ENCODE measurements at places on chromosomes 4 and X.

- DNase-seq: no peak
These were observed 21.5 kb downstream of the HAND2 start for GRCh38 chr4:173508386-173509035.

DNA sequence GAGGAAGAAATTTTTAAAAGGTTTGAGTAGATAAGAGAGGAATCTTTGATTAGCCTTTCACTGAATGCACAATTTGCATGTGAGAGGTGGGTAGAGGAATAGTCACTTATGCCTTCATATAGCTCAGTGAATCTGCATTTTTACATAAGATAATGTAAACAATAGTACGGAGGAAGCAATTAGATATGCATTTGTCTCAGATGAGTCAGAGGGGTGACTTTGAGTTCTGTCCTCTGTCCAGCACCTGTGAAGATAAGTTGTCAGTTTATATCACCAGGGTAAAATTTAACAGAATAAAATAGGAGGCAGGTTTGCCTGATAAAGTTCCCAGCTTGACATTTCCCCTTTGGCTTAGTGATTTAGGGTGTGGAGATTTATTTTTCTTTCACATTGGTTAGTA lies 841.9 kb downstream of the PCDH18 start:
- DNase-seq: no peak

GRCh38 chr4:142307857-142308256 lies 538.2 kb downstream of the INPP4B start:
- no peak for DNase-seq

DNA sequence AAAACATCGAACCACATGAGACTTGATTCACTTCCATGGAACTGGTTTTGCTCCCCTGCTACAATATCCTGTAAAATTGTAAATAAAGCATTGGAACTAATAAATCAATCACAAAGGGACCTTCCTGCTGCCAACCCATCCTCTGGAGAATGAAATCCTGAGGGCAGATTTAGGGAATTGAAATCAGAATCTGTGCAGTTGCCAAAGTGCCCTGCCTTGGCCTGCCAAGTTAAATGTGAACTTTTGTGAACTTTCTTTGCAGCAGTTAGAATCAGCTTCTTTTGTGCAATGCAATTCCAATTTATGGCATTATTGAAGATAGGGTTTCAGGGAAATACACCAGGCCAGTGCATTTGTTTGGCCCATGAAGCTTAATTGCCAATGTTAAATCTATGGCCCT lies 263.1 kb downstream of the PTTG2 start:
- no peak for DNase-seq

GRCh38 chr4:38670109-38670901 lies 6.3 kb downstream of the KLF3 start:
- DNase-seq: no peak

DNA sequence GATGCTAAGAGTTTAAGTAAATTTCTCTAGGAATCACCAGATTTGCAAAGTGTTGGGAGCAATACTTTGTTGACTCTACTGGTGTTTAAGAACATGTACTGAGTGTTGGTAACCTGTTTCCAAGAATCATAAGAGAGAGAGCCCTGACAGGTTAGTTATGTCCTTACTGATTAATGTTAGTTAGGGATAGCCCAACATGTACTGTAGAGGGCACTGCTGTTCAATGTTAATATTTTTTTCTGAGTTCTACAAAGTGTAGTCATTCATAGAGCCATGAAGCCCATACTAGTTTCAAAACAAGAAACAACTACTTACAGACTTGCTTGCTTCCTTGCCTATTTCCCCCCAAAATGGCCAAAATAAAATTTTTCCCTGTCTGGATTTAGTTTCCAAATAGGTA lies 11.9 kb downstream of the TMPRSS11D start:
- no peak for DNase-seq

GRCh38 chr4:183571350-183571941 lies 66.6 kb downstream of the ING2 start:
- DNase-seq: peak; percentile 41

DNA sequence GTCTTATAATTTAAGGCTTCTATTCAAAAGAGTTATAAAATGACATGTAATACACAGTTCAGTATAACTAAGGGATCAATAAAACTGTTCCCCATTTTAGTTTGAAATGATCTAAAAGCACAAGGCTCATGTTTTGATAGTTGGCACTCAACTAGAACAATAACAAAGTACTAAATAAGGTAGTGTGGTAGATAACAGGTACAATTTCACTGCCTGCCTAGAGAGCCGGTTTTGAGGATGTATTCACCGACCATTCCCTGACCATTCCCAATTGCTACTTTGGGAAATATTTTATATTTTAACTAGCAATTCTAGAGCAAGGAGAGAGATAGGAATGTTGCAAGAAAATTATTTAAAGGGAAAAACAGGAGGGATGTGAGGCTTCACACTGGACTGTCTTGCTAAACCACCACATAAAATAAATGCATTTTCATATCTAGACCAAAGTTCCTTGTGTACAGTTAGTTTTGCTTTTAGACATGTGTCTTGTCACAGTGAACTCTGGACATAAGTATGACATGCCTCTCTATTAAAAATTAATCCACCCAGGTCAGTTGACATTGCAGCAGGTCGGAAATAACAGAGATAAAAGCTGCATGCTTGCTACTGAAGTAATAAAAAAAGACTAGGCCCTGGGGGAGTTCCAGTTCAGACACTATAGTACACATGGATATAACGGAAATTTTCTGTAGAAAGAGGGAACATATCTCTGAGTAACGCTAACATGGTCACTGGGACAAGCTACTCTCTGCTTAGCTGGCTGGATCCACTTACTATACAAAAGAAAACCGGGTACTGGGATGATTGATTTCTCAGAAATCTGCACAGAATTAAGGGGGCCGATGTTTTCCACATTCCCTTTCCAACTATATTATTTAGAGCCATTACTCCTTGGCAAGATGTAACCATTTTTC lies 56.3 kb upstream of the NAP1L5 start:
- DNase-seq: no peak

DNA sequence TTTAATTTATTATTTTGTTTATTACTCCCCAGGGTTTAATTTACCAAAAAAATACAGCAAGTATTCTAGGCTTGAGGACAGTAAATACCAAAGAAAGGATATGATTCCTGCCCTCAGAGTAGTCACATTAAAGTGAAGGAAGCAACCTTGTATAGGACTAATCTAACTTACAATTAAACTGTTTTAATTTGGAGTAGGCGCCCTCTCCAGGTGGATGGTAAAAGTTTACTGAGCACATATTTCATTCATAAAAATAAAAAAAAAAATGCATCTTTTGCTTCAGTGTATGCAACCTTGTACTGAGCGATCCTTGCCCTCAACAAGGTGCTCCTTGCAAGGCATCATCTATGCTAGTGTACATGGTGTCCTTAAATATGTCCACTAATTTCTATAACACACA lies 72.0 kb upstream of the MAGEB16 start:
- DNase-seq: no peak

- DNase-seq: no peak
These were observed 86.0 kb downstream of the RTL5 start for GRCh38 chrX:72045552-72046277.

DNA sequence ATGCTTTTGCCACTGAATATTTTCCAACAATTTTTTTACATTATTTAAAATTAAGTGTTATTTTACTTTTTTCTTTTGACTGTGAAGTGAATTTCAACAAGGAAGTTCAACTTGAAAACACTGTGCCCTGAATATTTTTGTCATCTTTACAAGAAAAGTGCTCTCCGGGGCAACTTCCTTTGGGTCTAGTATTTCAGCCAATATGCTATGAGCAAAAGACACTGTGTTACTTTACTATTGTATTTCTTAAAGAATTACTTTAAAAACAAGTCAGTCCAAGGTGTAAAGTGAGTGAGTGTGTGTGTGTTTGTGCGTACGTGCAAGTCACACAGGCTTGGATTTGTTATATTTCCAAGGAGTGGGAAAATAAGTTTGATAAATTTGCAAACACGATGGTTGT lies 7.6 kb upstream of the USP53 start:
- no peak for DNase-seq

DNA sequence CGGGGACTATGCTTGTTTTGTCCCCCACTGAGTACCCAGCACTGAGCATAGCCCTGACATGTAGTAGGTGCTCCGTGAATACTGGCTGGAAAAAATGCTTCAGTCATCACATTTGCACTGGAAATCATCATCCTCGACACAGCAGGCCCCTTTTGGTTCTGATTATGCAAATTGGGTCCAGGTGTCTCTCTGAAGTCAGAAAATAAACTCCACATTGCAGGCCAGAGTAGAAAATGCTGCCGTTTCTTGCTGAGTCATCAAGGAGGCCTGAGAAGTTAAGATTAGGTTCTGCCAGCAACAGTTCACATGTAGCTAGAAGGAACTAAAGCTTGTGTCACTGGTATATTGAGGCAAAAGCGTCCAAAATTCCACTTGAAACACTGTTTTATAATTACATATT lies 15.0 kb upstream of the STK32B start:
- DNase-seq: no peak

GRCh38 chr4:47788126-47788525 lies 49.7 kb downstream of the CORIN start:
- no peak for DNase-seq

DNA sequence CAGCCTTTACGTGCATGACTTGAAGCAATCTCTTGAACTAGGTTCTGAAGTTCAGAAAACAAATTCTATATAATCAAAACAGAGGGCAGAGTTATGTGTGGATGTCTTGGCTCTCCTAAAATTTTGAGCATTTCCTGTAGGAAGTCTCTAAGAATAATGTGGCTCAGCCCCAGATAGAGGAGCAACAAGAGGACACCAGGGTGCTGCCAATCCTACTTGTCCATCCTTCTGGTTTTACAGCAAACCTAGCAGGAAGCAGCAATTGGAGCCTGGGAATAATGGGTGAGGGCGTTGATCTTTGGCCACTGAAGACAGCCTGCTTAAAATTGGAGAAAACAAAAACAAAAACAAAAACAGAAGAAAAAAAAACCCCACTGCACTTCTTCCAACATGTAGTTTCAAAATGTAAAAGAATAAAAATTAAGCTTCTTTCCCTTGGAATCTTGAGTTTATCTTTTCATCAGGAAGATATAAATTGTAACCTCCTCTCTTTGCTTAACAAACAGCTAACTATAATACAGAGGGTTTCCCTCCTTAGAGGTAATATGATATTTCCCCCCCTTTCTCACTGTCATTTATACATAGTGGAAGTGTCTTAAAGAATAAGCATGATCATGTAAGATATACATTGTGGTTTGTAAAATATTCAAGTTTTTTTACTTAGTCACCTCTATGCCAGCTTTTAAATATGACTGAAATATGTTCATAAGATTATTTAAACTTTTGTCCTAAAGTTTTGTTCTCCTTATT lies 130.6 kb downstream of the FBXO8 start:
- DNase-seq: no peak

- no peak for DNase-seq
These were observed 243.8 kb downstream of the PALLD start for GRCh38 chr4:168740691-168741090.

DNA sequence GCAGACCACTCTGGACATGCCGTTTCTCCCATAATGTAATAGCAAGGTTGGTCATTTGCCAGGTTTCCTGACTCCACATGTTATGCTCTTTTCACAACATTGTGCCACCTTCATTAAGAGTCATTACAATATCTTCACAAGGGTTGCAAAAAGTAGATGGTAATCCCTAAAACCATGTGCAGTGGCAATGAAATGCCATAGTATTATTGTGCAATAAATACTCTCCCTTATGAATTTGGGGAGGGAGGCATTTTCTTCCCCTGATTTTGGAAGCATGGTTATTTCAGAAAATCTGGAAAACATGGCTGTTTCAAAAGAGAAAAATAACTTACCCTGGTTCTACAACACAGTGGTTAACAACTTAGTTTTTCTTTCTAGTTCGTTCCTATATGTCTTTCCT lies 75.1 kb downstream of the BLTP1 start:
- no peak for DNase-seq

GRCh38 chr4:142614621-142615323 lies 231.3 kb downstream of the INPP4B start:
- DNase-seq: no peak

- no peak for DNase-seq
These were observed 42.9 kb downstream of the F8 start for GRCh38 chrX:154979629-154980028.

DNA sequence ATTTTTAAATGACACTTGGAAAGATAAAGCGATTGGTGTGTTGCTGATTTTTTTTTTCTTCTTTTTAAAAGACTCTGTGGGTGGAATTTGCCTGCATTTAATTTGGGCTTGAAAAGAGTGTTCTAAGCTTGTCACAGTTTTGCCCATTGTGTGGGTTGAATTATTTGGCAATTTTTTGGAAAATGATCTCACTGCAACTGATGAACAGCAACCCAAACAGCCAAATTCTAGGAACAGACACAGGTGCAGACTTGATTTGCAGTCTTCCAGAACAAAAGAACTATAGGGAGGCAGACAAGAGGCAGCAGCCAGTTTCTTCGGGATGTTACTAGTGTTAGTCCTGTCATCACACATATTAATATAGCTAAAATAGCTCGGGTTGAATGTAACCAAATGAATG lies 40.5 kb downstream of the CASP6 start:
- DNase-seq: no peak

DNA sequence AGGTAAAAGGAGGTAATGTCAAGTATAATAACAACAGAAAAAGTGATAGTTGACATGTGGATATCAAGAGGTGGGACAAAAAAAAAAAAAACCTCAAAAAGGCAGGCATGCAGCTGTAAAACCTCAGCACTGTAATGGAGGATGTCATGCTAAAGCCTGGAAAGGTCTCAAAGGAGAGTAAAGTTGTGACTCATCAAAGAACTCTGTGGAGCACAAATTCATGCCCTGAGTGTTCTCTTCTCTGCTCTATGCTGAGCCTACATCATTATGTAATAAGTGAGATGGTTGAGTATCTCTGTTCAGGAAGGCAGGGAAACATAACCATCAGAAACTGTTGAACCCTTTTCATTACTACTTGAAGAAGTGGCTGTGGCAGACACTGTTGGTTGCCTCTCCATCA lies 597.8 kb downstream of the BCOR start:
- DNase-seq: no peak

GRCh38 chr4:35978551-35978950 lies 265.8 kb downstream of the ARAP2 start:
- no peak for DNase-seq

- no peak for DNase-seq
These were observed 23.3 kb downstream of the PRKX start for GRCh38 chrX:3690140-3690539.

Data from NCI-H187 treated with DMSO at 0.1 percent for 48 hours (cell line).